Keratinocyte (primary cell): ENCODE measurements at places on chromosomes 7 and 10.

DNA sequence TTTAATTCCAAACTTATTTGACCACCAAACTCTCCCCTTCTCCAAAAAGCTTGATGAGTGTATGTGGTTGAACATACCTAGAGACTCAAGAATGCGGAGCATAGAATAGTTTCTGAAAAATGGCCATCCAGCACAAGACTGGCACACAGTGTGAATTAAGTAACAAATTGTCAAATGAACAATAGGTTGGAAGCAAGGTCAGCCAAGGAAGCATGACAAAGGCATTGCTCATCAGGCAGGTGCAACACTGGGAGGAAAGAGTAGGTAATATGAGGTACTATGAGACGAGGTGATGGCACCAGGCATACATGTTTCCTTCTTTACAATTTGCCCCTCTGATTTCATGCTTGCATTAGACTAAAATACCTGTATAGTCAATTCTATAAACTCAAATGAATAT is 73.7 kb downstream of the DKK1 start:
- peak; percentile 49 for DNase-seq

- no peak for DNase-seq
Measured at GRCh38 chr10:78859266-78859665, 209.5 kb upstream of the ZMIZ1 start.

DNA sequence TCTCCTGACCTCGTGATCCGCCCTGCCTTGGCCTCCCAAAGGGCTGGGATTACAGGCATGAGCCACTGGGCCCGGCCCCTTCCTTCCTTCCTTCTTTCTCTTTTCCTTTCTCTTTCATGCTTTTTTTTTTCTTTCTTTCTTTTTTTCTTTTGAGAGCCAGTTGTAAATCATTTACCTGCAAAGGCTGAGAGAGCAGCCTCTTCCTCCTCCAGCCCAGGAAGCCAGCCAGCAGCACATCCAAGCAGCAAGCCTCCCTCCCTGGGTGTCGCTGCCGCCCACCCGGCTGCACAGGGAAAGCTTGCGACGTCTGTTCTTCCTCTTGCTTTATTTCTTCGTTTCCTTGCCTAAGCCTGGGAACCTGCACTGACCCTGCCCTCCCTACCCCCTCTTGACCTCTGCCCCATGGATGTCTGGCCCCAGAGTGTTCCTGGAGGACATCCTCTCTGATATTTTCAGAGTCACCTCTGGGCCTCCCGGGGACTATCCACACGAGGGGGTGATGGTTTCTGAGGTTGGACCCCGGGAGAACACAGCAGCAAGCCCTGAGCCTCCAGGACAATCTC is 62.8 kb upstream of the MYL10 start:
- DNase-seq = no peak

DNA sequence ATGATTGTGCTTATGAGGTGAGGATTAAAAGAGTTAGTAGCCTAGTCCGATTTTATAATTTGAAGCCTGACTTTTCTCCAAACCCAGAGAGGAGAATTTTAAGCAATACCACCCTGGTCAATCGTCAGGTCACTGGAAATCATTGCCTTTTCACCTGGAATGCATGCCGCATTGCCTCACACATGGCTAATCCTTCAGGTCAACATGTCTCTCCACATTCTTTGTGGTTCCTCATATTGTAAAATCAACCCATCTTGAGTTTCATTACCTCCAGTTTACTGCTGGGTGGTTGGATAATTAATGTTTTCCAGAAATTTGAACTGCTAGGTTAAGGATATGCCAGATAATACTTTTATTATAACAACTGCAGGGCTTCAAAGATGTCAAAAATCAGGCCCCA is 55.6 kb upstream of the SEMA3E start:
- DNase-seq = no peak

GRCh38 chr10:132099389-132100090 is 33.8 kb downstream of the JAKMIP3 start:
- no peak for DNase-seq

DNA sequence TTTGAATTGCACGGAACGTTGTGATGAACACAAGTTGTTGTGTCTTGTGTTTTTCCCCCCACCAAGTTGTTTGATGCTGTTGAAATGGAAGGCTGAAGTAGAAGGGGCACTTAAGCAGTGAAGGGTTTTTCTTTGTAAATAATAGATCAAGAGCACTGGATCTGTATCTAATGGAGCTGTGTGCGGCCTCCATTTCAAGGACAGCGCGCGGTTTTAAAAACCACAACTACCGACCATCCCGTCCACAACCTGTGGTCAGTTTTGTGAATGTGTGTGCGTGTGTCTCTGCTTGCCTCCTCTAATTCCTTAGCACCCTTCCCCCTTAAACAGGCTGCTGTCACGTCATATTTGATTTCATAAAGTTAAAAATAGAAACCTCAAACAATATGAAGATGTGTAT is 165.5 kb downstream of the TCF7L2 start:
- no peak for DNase-seq

- no peak for DNase-seq
Measured at GRCh38 chr7:41747961-41748360, 45.1 kb upstream of the INHBA start.

DNA sequence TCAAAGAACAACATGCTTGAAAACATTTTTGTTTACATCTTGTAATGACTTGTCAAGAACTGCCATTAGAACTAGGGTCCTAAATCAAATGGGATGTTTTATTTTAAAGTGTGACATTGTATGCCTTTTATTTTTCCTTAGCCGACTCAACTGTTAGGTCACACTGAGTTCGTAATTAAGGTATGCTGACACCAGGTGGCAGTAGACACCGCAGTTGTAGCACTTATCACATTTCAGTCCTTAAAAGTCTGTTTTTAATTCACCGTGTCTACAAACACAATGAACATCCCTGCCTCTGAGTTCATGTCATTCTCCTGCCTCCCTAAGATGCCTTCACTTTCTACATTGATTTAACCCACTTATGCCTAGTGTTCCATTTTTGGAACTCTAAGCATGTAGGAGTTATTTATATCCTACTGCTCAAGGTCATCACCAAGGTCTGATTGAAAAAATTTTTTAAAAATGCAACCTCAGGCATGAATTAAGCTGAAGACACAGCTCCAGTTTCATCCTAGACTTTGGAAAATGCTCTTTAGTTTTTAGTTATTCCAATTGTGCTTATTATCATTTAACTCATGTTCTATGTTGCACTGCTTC is 186.1 kb downstream of the BMPER start:
- DNase-seq = no peak

- DNase-seq = no peak
Measured at GRCh38 chr7:70695795-70696083, 436.2 kb upstream of the GALNT17 start.

DNA sequence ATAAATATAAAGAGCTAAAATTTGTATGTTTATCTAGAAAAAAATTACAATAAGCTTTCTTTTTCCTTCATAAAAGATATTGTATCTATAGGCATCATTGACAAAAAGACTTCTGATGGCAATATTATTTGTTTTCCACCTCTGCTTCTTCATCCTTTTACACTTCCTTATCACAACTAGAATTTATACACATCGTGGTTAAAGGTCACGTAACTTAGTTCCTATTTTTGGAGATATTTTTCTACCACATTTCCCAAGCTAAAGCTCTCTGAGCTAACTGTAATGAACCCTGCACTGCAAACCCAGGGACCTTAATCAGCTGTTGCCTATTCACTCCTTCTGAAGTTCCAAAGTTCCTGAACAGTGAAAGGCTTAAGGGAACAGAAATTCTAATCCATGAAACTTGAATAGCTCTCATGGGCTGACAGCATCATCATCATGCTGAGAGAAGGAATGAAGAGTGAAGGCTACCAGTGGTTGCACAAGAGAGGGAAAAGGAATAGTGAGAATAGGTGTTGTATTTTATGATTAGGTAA is 106.1 kb upstream of the SLC13A1 start:
- DNase-seq = no peak
